ENCODE measurements at places on chromosomes 11 and 22.

DNA sequence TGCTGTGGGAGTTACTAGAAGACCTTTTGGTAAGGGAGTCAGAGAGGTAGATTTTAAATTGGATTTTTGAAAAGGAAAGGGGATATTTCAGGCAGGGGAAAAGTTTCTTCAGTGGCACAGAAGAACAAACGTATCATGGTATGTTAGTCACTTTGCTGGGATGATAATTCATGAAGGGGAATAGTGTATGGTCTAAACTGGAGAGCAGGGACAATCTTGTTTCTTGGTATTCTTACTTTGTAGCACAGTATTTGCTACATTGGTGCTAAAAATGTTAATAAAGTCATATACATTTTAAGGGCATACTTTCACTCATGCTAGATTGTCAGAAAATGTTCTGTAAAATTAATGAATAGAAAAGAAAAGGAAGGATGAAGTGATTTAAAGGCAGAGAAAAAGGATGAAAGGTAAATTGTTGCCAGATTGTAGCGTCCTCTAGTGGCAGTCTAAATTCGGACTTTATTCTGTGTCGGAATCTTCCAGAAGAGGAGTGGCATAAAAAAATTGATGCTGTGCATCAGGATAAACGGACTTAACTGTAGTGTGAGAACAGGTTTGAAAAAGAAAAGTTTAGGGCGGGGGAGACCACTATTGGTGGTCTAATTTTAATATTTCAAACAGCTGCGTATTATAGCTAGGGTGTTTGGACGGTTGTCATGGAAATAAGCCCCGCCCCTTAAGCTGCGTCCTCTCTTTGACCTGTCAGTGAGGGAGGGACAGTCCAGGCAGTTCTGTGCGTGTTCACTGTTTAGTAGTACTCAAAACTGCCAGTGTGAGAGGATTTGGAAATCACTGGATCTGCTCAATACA is at the start of gene BCO2:
Gene BCO2, plus strand, starts transcription at position 724 of the 810 bp plus-strand sequence. CDS start 90 bp downstream, outside the sequence.
- peak; percentile 58 for DNase-seq

GRCh38 chr22:48491451-48491941 is 1336.2 kb downstream of the BRD1 start:
- no peak for DNase-seq

DNA sequence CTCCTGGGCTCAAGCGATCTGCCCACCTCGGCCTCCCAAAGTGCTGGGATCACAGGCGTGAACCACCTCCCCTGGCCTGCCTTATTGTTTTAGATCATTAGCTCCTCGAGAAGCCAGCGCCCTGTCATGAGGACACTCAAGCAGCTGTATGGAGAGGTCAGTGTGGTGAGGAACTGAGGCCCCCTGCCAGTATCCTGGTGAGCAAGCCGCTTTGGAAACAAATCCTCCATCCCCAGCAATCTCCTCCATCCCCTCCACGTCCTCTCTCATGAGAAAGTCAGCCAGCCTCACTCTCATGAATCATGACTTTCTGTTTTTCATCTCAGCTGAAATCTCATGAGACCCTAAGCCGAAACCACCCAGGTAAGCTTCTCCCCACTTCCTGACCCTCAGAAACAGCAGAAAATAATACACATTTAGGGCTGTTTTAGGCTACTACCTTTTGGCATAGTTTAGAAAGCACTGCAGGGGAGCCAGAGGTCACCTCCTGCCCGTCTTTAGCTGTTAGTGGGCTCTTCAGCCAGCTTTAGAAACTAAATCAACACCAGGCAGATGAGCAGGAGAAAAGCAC is 56.0 kb downstream of the CTTN start:
- DNase-seq, result no peak

- no peak for DNase-seq
Measured at GRCh38 chr11:11512929-11513328, 108.9 kb downstream of the GALNT18 start.

GRCh38 chr11:68264741-68265540 is 6.8 kb downstream of the C11orf24 start:
- no peak for DNase-seq

GRCh38 chr22:47851586-47851985 is 1089.1 kb downstream of the TBC1D22A start:
- no peak for DNase-seq

- DNase-seq, result peak; percentile 29
Measured at GRCh38 chr11:119262668-119263351, 54.1 kb downstream of the MCAM start.

DNA sequence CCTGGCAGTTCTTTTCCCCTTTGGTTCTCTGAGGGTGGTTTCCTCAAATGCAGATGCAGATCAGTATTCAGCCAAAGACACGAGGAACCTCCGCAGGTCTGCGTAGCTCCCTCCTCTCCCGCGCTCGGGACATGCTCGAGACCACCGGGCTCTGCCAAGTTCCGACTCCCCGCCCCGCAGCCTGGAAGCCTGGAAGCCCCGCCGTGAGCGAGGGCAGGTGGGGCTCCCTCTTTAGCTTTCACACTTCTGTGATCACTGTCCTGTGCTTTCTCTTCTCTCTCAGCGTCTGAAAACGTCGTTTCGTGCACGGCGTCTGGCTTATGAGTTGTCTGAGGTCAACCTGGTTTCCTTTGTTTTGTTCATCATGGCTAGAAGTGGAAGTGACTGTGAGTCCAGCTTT is 26.6 kb downstream of the ZBED4 start:
- DNase-seq, result no peak

- DNase-seq, result no peak
Measured at GRCh38 chr22:28444659-28445058, 235.0 kb downstream of the TTC28 start.

GRCh38 chr11:113188371-113188834 is 126.0 kb upstream of the TTC12 start:
- no peak for DNase-seq

DNA sequence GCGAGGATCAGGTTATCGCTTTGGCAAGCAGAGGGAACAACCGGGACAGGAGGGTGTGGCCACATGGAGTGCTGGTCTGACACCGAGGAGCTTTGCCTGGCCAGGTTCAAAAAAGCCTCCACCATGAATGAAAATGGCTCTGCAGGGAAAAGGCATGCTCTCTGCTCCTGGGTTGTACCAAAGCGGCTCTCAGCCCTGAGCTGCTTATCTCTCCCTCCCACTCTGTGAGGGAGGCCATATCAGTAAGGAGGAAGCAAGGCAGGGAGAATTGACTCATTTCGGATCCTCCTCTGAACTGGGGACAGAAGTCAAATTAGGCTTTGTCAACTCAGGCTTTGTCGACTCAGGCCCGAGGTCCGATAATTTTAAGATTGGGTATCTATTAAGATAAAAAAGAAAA is 82.9 kb upstream of the CRTAM start:
- no peak for DNase-seq

DNA sequence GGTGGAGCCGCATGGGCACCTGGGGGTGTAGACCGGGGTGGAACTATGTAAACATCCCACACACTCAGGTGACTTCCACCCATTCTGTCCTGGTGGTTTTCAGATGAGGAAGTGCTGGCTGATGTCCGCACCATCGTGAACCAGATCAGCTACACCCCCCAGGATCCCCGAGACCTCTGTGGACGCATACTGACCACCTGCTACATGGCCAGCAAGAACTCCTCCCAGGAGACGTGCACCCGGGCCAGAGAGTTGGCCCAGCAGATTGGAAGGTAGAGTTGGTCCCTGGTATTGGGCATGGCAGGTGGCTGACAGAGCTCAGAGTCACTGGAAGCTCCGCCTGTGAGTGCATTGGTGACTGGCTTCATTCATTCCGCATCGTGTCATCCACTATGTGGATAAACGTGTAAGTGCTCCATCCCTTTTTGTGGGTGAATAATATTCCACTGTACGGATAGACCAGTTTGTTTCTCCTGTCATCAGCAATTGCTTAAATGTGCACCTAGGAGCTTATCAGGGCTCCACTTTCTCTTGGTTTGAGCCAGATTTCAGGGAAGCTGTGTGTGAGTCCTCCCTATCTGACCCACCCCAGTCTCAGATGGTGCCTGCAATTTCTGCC is 29.9 kb downstream of the NADSYN1 start:
- no peak for DNase-seq

DNA sequence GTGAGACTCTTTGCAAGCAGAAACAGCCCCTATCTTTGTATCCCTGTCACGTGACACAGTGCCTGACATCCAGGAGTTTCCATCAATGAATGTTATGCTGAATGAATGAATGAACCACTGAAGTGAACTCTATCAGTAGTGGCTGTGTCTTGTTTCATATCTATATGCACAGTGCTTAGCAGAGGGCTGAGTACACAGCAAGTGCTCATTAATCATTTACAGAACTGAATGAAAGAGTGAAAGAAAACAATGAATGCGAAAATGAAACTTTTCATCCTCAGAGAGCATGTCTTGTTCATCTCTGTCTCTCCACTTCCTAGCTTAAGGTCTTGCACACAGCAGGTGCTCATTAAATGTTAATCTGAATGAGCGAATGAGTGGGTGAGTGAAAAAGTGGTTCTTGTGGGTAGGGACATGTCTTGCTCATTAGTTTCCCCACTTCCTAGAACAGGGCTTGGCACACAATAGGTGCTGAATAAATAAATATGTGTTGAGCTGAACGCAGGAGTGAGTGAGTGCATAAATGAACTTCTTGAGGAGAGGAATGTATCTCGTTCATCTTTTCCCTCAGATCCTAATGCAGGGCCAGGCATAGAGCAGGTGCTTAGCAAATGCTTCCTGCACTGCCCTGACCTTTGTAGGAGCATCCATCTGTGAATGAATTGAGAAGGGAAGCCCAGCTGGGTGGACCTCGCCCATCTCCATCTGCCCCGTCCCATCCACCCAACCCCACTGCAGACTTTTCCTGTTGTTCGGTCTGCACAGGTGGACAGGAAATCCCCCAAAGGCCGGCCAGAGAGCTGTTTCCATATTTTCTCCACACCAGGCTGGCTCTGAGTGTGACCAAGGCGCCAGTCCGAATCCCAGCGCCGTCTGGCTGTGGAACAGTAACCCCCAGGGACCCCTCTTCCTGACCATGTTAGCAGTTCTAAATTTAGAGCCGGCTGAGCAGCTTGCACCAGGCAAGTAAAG is 113.4 kb upstream of the CRYBB3 start:
- no peak for DNase-seq

DNA sequence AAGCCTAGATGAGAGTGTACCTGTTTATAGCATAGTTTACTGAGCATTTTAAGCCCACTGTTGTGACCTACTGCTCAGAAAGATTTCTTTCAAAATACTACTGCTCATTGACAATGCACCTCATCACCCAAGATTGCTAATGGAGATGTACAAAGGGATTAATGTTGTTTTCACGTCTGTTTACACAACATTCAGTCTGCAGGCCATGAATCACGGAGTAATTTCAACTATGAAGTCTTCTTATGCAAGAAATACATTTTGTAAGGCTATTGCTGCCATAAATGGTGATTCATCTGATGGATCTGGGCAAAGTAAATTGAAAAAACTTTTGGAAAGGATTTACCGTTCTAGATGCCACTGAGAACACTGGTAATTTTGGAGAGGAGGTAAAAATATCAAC is 112.9 kb downstream of the KIF18A start:
- no peak for DNase-seq

DNA sequence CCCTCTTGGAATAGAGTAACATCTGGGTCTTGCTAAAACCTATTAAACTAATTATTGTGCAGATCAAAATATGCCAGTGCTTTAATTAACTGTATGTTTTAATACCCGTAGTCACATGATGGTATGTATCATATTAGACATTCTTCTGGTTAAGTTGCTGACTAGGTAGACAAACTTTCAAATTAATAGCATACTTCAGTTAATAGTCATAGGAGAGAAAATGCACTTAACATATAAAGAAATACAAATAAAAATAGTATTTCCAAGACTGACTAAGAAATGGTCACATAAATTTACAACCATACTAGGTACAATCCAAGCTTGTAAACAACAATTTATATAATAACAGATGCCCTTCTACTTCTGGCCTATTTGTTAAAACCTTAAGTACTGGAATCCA is 7.6 kb upstream of the EXPH5 start:
- no peak for DNase-seq

GRCh38 chr11:2737866-2738265 is 38.1 kb upstream of the KCNQ1OT1 start:
- DNase-seq, result no peak

- no peak for DNase-seq
Measured at GRCh38 chr22:37018086-37018814, 997 bp downstream of the TST start.

GRCh38 chr11:133504906-133505305 is 27.4 kb downstream of the OPCML start:
- no peak for DNase-seq

GRCh38 chr11:119842731-119843130 is 113.7 kb upstream of the NECTIN1 start:
- no peak for DNase-seq

DNA sequence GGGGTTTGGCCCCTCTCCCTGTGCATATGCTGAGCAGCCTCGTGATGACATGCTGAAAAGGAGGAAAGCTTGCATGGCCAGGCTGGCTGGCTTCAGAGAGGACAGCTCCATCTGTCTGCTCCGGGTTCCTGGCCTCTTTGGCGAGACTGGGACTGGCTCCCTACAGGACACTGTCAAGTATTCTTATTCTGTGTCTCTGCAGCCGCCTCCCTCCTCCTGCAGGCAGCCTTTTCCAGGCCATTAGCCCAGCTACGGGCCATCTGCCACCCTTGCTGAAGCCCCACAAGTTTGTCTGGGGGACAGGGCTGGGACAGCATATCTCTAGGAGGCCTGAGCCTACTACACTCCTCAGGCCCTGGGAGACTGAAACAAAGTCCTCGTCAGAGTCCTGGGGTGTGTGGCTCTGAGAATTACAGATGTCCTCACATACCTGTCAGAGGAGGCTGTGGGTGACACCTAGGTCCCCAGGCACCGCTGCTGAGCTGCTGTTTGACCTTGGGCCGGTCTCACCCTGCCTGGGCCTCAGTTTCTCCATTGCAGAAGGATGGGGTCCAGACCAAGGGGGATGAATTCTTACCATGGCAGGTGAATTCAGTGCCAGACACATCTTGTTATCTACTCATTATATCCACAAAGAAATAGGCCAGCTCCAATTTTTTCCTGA is 11.0 kb downstream of the MRGPRG start:
- no peak for DNase-seq

DNA sequence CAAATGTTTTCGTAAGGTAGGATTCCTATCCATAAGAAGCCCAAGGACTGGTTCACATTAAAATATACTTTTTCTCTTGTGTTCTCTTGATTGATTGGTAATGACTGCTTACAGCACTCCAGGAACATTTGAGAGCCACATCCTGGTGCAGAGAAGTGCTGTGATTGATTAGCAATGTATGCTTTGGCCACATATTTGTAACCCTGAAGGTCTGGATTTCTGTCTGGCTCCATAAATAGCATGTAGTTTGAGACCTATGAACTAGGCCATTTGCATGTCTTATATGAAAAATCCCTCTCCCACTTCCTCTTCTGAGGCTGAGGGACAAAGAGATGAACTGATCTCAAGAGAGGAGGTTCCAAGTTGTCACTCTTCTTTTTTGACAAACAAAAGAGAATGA is 49.3 kb upstream of the CD44 start:
- no peak for DNase-seq

GRCh38 chr22:44670220-44670988 is 31.6 kb upstream of the PRR5 start:
- DNase-seq, result no peak

GRCh38 chr11:60389279-60389910 is 6.9 kb upstream of the MS4A14 start:
- DNase-seq, result no peak
